ENCODE measurements at places on chromosomes 4 and X.

GRCh38 chr4:152478461-152479237, 57.2 kb downstream of the FBXW7 start:
- no peak for DNase-seq

GRCh38 chr4:42425146-42426065, 28.1 kb downstream of the SHISA3 start:
- no peak for DNase-seq

DNA sequence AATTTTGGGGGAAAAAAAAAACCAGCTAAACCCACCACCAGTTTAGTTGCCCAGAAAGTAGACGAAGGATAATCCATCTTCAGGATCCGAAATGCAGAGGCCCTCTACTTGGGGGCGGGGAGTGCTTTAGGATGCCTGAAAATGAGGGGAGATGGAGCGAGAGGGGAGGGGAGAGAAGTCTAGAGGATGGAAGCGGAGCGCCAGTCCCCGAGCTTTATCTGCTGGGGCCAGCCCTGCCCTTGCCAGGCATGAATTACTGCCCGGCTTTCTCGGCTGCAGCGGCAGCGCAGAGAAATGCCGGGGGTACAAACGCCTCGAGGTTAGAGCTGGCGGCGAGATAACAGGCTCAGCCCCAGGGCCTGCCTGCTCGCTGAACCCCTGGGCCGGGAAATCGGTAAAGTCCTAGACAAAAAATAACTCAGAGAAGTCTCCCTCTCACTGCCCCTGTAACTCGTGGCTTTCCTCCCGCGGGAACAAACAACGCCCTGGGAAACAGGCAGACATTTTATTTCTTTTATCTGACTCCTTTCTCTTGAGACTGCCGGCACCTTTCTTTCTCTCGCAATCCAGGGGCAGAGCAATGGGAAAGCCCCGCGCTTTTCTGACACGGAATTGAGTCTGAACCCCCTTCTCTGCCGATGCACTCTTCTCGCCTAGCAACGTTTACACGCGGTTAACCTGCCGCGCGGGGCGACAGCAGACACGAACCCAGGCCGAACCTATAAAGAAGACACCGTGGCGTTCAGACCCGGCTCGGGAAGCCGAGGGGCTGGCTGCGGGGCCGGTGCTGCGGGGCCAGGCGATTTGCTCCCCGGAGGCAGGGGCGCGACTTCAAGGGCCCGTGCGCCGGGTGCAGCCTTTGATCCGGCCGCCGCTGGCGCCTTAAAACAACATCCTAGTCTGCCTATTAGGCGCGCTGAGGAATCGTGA, 3.1 kb upstream of the MSX1 start:
- no peak for DNase-seq

DNA sequence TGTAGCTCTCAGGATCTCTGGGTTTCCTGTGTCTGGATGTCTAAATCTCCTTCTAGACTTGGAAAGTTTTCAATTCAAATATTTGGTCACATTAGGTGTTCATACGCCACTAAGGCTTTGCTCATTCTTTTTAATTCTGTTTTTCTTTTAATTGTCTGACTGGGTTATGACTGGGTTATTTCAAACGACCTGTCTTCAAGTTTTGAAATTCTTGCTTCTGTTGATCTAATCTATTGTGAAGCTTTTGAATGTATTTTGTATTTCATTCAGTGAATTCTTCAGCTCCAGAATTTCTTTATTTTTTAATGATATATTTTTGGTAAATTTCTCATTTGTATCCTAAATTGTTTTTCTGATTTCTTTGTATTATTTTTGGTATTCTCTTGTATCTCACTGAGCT, 81.0 kb upstream of the PCDH10 start:
- DNase-seq, result no peak

- no peak for DNase-seq
Measured at GRCh38 chr4:57154191-57154590, 44.0 kb upstream of the IGFBP7 start.

- no peak for DNase-seq
Measured at GRCh38 chr4:185920171-185920570, 108.2 kb upstream of the SORBS2 start.

- no peak for DNase-seq
Measured at GRCh38 chrX:123357941-123358340, 173.9 kb downstream of the GRIA3 start.

DNA sequence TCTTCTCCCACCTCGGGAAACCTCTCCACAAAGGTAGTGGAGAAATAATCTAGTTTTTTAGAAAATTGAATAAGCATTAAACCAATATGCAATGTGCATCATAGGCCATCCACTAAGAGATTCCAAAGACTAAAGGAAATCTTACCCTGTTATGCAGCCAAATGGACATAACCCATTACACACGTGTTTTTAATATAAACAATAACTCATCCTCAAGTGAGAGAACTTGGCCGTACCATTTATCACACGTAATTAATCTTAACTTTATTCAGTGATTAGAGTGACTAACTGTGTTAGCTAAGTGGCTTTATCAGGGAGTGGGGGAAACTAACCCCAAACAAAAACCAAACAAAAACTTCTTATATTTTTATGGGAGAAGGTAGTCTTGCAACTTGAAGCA, 57.8 kb downstream of the AFM start:
- DNase-seq, result no peak

DNA sequence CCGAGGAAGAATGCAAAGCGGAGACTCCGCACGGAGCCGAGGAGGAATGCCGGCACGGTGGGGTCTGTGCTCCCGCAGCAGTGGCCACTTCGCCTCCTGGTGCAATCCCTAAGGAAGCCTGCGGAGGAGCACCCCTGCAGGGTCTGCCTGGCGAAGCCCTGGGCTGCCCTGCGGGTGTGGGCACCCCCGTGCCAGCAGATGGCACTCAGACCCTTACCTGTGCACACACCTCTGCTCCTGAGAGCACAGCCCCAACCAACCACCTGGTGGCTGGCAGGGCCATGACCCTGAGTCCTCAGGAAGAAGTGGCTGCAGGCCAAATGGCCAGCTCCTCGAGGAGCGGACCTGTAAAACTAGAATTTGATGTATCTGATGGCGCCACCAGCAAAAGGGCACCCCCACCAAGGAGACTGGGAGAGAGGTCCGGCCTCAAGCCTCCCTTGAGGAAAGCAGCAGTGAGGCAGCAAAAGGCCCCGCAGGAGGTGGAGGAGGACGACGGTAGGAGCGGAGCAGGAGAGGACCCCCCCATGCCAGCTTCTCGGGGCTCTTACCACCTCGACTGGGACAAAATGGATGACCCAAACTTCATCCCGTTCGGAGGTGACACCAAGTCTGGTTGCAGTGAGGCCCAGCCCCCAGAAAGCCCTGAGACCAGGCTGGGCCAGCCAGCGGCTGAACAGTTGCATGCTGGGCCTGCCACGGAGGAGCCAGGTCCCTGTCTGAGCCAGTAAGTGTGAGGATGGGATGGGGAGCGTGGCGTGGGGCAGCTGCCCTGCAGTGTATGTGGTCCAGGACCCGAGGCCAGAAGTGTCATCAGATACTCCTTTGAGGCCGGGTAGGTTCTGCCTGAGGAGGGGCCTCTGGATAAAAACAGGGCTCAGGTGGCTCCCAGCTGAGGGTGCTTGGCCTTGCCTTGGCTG, 7.0 kb downstream of the TACC3 start:
- no peak for DNase-seq

DNA sequence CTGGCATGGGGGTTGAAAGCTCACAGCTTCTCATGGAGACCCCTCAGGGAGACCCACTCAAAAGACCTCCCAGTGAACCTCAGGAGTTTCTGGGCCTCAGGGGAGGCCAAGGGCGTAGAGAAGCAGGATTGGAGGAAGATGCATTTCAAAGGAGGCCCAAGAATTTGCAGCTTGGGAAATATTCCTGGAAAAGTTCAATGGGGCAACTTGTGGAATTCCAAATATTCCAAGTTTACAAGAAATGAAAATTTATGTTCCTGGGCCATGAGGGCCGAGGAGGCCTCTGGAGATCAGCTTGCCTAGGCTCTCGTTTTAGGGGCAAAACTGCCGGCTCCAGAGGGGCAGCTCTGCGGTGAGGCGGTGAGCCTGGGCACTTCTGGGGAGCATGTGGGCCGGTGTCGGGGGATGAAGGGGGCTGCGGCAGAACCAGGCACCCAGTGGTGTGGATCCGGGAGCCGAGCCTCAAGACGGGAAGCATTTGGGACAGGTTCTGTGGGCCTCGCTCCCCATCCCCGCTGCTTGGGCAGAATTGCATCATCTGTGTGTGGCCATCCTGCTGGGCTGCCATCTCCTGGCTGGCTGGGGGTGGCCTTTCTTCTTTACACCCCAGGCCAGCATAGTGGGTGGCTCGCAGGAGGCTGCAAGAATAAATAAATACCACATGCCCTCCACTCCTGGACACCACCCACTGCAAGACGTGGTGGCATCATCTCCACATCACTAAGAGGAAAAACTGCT, 54.6 kb upstream of the GPR78 start:
- no peak for DNase-seq
